Progenitor cell of endocrine pancreas (in vitro differentiated cells): ENCODE measurements at places on chromosomes 16 and 17.

- DNase-seq: peak; percentile 66
Observed at GRCh38 chr16:70470927-70471341, 16.5 kb downstream of the FCSK start.

- peak; percentile 57 for DNase-seq
Observed at GRCh38 chr16:53434377-53435065, at the start of gene RBL2. TSS of gene RBL2 (plus strand) at chr16:53434471. CDS start at chr16:53434557, 86 bp downstream.

- no peak for DNase-seq
Observed at GRCh38 chr17:17426184-17426583, 50.6 kb upstream of the MED9 start.

GRCh38 chr16:57976331-57976796 is 5.4 kb upstream of the CNGB1 start:
- DNase-seq: no peak

DNA sequence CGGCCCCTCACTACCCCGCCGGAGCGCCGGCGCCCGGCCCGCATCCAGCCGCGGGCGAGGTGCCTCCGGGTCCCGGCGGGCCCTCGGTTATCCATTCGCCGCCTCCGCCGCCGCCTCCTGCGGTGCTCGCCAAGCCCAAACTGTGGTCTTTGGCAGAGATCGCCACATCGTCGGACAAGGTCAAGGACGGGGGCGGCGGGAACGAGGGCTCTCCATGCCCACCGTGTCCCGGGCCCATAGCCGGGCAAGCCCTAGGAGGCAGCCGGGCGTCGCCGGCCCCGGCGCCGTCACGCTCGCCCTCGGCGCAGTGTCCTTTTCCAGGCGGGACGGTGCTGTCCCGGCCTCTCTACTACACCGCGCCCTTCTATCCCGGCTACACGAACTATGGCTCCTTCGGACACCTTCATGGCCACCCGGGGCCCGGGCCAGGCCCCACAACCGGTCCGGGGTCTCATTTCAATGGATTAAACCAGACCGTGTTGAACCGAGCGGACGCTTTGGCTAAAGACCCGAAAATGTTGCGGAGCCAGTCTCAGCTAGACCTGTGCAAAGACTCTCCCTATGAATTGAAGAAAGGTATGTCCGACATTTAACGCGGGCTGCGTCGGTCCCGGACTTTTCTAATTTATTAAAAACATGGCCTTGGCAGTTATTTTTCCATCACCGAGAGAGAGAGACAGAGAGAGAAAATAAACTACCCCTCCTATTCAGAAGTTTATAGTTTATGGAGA is 2.8 kb downstream of the IRX5 start:
- no peak for DNase-seq

DNA sequence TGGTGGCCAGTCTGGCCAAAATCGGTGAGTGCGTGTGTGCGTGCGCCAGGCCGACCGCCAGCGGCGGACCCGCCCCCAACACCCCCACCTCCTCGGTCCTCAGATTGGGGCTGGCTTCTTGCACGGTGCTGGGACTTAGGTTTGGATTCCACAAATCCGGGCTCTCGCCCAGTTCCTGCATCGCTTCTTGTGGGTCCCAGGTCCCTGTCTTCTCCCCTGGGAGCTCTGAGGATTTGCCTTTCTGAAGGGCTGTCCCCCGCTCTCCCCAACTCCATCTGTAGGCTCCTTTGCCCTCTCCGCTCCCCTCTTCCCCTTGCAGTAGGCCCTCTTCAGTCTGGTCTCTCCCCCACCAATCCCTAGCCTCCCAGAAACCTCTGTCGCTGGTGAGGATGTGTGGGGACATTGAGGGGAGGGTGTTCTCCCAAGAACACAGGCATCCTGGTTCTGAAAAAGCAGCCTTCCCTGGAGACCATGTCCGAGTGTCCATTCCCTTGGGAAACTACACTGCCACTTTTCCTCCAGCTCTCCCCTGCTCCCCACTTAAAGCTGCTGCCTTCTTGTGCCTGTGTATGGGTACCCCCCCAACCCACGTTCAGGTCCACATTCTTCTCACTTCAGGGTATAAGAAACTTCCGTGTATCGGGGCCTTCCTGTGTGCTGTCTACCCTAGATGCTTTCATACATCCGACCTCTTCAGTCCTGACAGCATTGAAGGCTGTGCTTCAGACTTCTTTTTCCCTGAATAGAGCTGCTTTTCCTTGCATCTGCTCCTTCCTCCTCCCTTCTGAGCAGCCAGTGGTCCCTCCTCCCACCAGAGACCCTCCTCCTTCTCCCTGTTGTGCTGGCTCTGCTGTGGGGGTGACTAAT is 632 bp downstream of the SLC9A5 start:
- DNase-seq: no peak

DNA sequence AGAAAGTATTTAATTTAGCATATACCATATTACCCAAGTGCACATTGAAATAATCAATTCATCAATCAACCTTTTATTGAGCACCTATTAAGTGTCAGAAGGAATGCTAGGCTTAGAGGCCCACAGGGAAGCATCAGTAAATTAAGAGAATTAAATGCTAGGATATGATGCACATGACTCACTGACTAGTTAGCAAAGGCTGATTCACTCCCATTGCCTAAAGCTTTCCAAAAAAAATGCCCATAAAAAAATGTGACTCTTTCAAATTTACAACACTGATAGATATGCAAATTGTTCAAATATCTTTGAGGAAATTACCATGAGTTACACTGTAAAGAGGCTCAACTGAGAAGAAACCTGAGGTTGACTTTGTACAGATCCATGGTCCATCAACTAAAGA is 883.3 kb downstream of the CDH11 start:
- DNase-seq: no peak

DNA sequence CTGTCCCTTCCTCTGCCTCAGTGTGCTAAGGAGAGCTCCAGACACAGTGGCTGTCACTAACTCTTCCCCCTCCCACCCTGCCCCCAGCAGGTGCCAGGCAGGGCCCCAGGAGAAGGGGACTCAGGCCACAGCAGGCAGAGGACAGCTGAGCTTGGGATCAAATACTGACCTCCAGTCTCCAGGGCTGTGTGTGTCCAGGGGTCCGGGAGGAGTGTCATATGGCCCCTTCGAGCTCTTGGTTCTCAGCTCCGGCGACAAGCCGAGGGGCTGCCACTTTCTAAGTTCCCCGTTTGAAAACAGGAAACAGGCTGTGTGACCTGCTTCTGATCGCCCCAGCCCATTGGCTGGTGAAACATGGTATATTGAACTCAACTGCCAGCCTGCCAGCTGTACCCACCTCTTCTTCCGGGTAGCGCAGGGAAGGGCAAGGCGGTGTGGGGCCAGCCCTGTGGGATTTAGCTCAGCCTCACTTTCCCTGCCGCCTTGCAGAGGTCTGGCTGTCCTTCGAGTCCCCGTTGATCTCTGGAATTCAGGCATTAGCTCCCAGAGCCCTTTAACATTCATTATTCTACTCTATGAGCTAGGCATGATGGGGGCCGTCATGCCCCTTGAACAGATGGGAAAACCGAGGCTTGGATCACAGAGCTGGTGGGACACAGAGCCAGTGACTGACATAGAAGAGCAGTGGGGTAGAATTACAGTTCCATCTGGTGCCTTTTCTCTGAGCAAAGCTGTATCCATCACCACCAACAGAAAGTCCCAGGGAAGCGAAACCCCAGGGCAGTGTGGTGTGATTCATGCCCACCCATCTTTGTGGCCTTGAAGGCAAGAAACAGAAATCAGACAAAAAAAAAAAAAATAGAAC is at the start of gene SNX20:
SNX20 (minus strand) TSS at position 292 of the 865 bp plus-strand sequence. CDS start 3,786 bp downstream, outside the sequence.
- DNase-seq: no peak

DNA sequence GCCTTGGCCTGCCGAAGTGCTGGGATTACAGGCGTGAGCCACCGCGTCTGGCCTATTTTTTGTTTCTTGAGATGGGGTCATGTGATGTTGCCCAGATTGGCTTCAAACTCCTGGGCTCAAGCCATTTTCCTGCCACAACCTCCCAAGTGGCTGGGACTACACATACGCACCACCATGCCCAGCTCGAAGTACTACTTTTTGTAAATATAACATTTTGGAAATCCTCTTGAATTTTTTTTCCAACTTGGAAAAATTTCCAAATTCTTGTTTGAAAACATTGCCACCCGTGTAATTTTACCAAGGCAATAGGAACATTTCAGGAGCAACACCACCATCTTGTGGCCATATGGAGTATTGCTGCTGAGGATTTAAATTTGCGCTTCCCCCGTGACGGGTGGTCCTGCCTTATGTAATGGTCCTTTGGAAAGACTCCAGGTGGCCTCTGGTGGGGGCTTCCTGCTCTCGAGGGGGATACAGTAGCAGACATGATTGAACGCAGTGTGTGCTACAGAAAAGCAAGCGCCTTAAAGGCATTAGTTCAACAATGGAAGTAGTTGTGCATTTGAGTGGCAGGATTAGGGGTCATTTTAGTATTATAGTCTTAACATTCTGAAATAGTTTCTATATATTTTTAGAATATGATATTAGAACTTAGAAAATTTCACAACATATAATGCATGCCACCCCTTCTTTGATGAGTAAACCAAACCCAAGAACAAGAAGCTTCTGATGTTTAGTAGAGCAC is 8.0 kb downstream of the FLYWCH1 start:
- peak; percentile 54 for DNase-seq

- DNase-seq: no peak
Observed at GRCh38 chr16:50083996-50084395, 18.2 kb downstream of the HEATR3 start.

DNA sequence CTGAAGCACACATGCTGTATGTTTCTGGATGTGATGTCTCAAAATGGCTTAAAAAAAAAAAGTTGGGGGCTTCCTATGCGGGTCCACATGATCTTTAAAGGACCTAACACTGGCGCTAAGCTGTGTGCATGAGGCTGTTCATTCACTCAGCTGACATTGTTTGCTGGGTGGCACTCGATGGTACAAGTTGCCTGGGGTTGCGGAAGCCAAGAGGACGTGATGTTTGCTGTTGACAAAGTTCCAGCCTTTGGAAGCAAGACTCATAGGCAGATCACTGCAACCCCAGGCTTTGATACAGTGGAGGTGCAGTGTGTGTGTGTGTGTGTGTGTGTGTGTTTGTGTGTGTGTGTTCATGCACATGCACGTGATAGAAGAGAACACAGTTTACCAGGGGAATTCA is 29.5 kb upstream of the DNAI2 start:
- DNase-seq: no peak

- DNase-seq: no peak
Observed at GRCh38 chr17:1047177-1047878, 50.4 kb downstream of the TIMM22 start.

GRCh38 chr16:10738231-10739077 is 5.2 kb upstream of the NUBP1 start:
- DNase-seq: no peak

DNA sequence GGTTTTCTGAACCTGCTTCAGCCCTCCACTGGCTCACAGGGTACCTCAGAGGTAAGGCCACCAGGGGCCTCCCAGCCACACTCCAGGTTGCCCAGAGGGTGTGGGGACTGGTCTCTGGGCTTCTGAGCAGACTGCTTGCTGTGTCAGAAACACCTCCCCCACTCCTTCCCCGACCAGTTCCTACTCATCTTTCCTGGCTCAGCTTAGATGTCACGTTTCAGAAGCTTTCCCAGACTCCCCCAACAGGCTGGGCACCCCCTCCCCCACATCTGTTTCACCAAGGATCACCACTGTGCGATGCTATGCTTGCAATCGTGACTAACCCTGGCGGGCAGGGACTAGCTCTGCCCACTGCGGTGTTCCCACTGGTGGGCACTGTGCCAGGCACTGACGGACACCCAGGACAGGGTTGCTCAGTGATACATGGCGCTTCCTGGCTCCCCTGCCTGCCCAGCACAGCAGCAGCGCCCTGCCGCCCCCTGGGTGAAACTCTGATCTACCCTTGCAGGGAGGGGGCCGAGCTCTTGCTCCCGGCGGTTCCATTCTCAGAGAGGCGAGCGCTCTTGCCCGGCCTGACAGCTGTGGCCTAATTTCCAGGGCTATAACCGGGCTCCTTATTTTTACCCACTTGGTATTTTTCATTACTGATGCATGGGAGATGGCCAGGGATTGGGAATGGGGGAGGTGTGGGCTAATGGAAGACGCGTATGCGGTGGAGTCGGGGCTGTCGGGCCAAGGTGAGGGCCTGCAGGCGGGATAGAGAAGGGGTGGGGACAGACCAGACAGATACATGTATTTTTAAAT is 29.4 kb upstream of the MTSS2 start:
- no peak for DNase-seq

GRCh38 chr16:25494292-25494691 is 197.5 kb upstream of the HS3ST4 start:
- DNase-seq: no peak

DNA sequence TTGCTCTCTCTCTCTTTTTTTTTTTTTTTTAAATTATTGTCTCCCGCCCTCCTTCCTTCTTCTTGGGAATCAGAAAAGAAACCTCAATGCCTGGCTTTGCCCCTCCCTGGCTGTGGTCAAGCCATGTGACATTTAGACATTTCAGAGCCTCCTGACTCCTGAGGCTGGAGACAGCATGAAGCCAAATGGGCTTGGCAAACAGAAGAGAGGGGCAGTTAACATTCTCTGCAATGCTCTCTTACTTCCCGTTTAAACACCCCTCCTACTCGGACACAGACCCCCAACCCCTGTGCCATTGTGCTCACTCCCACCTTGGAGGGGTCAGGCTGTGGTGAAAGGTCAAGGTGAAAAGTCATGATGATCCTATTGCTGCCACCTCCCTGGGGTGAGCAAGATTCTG is 14.7 kb upstream of the MEOX1 start:
- no peak for DNase-seq

DNA sequence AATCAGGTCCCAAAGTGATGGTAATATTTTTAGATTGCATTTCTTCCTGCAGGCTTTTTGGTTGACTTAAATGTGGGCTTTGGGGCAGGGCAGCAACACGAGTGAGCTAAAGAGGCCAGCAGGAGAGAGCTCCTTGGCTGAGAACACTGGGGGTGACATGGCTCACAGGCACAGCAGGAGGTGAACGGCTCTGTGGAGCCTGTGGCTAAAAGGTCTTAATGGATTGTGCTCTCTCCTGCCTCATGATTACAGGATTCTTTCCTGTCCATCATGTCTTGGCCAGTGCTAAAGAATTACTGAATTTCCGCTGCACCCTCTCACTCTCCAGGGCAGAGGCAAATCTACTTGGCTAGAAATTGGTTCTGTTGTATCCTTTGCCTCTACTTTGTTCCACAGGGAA is 366.6 kb downstream of the HS3ST4 start:
- DNase-seq: no peak

DNA sequence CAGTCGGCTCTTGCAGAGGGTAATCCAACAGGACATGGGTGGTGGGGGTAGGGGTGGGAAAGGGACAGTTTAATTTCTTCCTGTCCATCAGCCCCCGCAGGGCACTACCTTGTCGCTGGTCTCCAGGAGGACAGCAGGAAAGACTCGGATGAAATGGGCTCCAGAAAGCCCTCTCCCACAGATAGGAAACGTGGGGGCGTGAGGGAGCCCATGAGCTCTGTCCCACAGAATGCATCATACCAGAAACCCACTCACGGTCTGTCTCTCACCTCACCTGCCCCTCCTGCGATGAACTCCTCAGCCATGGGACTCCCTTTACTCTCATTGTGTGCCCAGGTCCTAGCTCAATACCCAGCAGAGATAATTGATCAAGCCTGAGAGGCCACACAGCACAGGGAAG is 240.1 kb downstream of the GSG1L start:
- DNase-seq: no peak
